Endodermal cell (in vitro differentiated cells): ENCODE measurements at places on chromosomes 5 and 9. TPM values are rescaled to one million over a fixed set of nuclear protein-coding genes. Genes with fewer than 3 reads are reported as not detected.

The GFI1B gene
- 0.67 TPM in 1 of 3 replicates, not detected in the others for total RNA-seq

DNA sequence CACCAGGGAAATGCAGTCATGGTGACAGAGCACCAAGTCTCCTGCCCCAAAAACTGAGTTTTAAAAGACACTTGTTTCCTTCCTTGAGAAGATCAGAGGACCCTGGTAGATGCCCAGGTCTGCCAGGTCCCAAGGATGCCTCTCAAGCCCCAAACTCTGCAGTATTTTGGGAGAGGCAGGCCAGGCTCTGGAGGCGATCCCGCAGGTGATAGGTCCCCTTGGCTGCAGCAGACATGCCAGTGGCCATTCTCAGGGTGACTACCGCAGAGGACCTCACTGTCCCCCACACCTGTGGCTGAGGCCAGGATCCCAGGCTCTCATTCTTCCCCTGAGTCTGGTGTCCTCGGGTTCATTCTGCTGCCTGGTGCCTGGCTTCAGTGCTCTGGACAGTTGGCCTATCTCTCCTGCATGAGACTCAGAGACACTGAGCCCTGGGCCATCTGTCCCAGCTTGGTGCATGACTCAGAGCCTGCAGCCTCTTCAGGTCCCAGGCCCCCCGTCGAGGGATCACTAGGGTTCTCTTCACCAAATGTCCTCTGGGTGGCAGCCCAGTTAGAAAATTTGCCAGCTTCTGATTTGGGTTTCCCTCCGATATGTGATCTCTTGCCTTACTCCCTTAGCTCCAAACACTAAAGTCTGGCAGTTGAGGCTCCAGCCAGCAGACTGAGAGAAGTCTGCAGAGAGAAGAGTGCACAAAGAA, 59.7 kb upstream of the GARNL3 start:
- no peak for DNase-seq

DNA sequence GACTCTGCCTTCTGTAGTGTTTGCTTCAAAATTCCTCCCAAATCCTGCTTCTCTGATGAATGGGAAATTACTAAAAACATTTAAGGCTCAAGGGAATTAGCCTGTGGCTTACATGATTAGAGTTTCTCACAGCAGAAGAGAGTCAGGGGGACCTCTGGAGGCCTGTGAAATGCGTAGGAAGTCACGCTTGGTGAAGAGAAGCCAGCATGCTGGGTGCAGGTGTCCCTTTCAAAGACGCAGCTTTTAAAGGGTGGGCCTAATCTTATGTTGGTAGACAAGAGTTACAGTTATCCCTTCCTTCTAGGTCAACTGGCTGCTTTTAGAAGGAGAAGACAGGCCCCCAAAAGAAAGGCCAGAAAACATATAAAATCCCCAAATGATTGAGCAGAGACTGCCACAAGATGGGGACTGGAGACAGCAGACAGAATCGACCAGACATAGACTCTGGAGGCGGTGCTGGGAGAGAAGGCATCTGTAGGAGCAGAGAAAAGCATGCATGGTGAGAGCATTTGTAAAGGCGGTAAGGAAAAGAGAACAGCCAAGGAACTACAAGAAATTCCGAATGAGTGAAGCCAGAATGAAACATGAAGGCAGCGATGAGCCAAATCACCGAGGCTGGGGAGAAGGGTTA, 42.3 kb downstream of the B4GALT1 start:
- DNase-seq = no peak

DNA sequence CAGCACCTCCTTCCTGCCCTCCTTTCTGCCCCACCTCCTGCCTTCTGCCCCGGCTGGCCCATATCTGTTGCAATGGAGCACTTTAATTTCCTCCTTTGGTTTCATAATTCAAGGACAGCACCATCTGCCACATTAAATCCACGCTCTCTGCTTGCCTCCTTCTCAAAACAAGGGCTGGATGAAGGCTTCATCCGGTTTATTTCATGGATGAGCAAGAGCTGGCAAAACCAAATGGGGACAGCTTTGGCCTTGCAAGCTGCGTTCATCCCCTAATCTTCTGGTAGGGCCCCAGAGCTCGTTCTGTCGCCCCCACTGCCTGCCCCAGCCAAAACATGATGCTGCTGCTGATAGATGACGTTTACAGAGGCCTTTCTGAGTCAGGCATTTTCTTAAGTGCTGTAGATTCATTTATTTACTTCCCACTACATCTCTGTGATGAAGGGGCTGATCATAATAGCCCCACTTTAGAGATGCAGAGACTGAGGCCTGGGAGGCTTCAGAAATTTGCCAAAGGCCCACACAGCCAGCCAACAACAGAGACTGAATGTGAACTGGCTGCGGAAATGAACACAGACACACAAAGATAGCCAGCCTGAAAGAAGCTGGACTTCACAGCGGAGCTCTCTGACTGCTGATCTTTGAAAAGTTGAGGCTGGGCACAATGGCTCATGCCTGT, 115.6 kb upstream of the CPEB4 start:
- no peak for DNase-seq
